Iris pigment epithelial cell (primary cell): ENCODE measurements at places on chromosomes 1 and 21.

- no peak for DNase-seq
Observed at GRCh38 chr1:101683136-101683535, 313.6 kb downstream of the OLFM3 start.

DNA sequence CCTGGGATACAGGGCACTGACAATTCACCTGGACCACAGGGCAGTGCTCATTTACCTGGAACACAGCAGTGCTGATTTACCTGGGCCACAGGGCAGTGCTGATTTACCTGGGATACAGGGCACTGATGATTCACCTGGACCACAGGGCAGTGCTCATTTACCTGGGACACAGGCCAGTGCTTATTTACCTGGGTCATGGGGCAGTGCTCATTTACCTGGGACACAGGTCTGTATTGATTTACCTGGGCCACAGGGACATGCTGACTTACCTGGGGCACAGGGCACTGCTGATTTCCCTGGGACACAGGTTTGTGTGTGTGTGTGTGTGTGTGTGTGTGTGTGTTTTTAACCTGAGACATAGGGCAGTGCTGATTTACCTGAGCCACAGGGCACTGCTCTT, 261.7 kb downstream of the MATN1 start:
- no peak for DNase-seq

GRCh38 chr1:153507926-153508583, 27.7 kb downstream of the S100A6 start:
- DNase-seq, result no peak

GRCh38 chr1:30677471-30677870, 45.9 kb downstream of the MATN1 start:
- DNase-seq, result no peak

DNA sequence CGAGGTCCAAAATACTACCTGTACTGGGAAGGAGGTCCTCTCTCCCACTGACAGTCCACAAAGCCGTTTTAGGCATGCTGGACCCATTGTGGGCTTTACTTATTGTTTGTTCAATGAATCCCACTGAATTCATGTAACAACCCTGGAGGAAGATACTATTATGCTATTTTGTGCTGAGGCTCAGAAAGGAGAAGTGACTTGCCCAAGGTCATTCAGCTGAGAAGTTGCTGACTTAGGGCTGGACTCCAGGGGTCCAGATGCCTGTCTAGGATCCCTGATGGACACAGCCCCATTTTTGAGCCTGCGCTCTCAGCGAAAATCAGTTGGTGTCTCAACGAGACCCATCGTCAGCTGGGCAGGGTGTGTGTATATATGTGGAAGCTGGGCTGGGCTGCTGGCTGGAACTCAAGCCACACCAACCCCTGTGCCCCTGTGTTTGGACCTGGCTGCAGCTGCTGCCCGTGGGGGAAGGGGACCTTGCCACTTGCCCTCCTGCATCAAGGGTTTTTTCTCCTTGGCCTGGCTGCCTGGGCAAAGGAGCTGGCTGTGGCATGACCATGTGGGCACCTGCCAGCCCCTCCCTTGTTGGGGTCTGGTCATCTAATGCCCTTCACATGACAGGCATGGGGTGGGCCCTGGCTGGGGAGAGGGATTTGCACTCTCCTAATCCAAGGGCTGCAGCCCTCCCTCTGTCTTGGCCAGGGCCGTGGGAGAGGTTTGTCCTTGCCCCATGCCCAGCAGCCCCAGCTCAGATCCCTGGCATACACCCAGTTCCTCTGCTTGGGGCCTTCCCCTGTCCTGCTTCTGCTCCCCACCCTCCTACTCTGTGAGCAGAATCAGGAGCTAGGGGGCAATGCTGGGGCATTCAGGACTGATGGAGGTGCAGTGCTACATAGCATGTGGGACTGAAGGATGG, 15.0 kb downstream of the KCNQ4 start:
- no peak for DNase-seq

DNA sequence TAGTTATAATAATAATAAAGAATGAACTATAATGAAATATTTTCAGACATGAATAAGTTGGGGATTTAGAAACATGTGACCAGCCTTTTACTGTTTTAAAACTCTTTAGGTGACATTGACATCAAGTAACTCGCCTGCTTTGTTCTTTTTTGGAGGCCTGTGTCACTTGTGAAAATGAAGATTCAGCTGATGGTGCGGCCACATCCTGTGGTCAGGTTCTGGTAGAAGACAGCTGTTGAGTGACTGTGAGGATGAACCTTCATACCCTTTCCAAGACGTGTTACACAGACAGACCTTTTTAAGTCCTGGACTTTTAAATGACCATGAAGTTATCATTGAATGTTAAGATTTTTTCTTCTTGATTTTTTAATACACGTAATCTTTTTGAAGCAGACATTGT, 10.3 kb downstream of the UTS2 start:
- DNase-seq, result no peak

- DNase-seq, result no peak
Observed at GRCh38 chr1:47866601-47867437, 130.4 kb downstream of the TRABD2B start.

DNA sequence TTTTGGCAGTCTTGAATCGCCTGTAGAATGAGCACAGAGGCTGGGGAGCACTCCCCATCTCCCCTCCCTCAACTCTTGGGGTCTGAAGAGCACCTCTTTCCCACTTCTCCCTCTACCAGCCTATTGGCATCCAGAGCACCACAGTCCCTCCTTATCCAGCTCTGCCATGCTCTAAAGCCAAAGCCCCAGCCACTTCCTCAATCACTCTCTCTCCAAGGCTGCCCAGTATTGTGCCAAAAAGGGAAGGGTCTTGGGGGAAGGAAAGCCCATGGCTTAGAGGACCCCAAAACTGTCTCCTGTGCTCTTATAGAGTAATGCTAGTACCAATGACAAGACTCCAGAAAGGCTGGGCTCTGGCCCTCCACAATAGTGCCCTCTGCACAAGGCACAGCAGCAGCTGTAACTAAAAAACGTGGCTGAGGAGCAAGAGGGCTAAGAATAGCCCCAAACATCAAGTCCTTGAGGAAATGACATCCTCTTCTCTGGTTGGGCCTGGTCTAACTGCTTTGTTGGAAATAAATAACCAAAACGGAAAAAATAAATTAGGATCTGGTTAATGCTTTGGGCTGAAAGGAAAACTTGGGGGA, 28.4 kb downstream of the SLC27A3 start:
- no peak for DNase-seq

- no peak for DNase-seq
Observed at GRCh38 chr1:217063172-217063908, 340.1 kb upstream of the ESRRG start.

DNA sequence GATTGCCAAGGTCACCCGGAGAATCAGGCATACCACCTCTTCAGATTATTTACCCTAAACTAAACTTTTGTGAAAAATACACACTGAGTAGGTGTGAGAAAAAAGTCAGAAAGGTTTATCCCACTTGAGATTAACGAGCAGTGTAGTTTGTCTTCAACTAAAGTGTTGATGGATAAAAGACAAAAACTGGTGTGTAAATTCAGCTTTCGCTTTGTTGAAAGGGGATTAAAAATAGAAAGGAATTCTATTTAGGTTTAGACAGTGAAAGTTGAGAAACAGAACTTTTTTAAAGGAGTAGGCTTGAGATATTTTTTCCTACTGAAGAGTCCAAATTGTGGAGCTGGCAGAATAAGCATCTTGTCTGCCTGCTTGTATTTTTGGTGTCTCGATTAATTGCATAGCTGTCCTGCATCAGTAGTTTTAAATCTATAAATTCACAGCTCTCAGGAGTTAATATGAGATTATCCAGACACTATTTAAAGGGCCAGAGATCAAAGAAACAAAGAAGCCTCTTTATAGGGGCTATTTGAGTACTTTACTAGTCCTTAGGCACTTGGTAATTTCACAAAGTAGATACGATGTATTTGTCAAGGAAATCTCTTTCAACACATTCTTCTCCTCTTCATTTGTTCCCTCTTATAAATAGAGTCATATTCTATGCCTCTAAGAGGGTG, 46.7 kb upstream of the RABGAP1L start:
- DNase-seq, result no peak

DNA sequence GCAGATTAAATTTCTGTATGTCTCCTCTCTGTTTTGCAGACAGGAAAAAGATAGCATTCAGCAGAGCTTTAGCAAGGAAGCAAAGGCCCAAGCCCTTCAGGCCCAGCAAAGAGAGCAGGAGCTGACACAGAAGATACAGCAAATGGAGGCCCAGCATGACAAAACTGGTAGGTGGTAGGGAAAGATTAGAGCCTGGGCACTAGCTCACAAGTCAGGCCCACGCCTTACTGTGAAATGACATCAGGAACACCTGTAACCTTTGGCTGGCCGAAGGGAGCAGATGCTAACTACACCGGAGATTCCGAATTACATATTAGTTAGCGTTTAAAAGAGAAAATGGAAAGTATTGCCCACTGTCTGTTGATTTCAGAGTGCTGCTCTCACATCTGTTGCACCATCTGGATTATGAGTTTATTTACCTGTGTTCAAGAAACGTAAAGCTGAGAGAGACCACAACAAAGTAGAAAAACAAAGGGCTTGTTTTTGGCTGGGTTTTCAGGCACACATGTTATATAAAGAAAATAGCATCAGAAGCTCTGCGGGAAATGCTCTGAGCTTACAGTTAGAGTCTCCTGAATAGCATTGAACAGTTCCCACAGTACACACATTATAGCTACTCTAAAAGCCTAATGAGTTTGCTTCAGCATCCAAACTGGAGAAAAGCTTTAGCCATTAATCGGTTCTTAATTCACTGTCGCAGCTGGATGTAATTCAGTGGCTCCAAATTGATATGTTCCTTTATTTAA, 160.0 kb downstream of the SDCCAG8 start:
- no peak for DNase-seq

DNA sequence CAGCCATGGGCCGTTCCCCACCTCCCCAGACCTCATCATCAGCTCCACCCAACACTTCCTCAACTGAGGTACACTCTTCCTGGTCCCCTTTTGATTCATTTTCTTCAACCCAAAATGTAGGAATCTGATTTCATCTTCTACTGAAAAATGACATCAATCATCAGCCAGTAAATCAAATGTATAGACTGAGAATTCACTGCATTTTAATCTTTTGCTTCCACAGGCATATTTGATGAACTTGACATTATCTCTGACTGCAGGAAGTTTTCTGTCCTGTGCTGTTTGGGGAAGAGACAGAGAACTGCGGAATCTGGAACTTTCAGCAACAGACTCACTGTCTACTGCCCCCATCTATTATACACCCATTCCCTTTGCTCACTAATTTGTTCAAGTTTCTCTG, 7.8 kb downstream of the PYHIN1 start:
- no peak for DNase-seq

GRCh38 chr1:162639718-162640117, 7.5 kb downstream of the DDR2 start:
- DNase-seq, result no peak

DNA sequence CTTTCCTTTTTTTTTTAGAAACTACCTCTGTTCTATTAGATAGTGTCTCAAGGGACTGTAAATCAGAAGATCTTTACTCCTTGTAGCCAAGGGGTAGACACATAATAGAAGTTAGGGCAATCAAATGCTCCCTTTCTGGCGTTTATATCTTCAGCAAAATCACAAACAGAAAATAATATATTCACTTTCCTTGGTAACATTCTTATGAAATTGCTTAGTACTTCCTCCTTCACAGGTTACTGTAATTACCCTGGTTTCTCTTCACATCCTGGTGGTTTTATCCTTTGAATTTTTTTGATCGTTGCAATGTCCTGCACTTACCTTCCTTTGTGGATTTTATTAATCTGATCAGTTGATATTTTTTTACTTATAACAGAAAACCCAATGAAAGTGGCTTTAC, 1064.9 kb downstream of the NCAM2 start:
- DNase-seq, result no peak

- DNase-seq, result no peak
Observed at GRCh38 chr1:204842369-204842768, 28.3 kb upstream of the NFASC start.

GRCh38 chr1:182392050-182393028, 749 bp upstream of the GLUL start:
- peak; percentile 17 for DNase-seq

DNA sequence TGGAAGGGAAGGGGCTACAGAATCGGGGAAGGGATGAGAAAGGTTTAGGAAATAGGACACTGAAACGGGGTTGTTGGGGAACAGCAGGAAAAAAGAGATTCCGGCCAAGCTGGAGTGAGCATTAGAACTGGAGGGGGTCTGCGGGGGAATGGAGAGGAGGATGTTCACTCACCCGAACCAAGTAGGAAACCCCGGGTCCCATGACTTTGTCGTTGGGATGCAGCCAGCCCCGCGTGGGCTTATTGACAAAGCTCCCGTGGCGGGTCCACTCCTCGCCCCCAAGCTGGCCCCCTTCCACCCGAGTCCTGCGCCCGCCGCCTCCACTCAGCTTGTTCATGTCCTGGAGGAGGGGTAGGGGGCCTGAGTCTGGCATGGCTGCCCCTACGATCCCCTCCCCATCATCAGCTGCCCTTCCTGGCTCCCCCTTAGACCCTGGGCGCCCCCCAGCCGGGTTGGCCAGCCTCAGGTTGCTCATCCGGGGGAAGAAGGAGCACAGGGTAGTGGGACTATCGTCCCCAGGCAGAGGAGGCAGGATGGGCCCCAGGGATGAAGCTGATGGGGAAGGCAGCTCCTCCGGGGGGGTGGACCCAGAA, 591 bp downstream of the SHC1 start:
- DNase-seq, result no peak

DNA sequence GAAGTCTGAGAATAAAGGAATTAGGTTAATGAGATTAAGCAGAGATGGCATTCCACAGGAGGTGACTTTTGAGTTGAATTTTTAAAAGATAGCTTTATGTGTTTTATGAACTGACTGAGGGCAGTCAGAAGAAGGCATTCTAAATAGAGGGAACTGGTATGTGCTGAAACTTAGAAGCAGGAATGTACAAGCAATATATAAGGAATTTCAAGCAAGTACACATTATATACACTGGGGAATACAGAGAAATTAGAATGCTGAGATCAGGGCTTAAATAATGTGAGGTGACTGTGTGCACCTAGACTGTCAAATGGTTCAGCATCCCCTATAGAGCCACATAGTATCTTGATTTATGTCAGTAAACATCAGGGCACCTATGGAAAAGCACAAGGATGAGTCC, 19.3 kb downstream of the WNT2B start:
- no peak for DNase-seq

DNA sequence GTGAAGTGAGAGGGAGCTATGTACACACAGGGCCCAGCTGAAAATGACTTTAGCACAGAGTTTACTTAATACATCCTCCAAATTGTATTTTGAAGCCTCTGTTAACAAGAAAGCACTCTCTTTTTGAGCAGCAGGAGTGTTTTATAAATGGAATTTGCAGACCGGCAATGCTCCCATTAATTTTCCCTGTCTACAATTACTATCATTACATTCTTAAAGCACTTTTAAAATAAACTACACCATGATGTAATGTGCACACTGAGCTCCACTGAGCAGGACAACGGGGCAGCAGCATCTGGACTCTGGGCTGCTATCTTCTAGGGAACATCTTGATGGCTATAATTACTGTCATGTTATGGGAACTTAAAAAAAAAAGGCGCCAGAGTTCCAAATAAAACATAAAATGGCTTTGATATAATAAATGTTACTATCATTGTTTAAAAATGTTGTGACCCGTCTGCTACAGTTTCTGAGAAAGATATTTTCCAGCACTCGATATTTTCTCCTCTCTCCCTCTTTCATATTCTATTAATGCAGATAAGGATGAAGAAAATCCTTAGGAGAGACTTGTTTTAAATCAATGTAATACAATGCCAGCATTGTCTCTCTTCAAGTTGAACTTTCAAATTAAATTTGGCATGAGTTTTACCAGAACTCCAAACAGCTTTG, 150.9 kb downstream of the HLX start:
- DNase-seq, result no peak

GRCh38 chr1:80918380-80918779, 882.4 kb upstream of the ADGRL2 start:
- peak; percentile 40 for DNase-seq
